ENCODE measurements at places on chromosomes 7 and 10.

- DNase-seq, result no peak
Measured at GRCh38 chr10:62655337-62655994, 149.1 kb upstream of the ADO start.

DNA sequence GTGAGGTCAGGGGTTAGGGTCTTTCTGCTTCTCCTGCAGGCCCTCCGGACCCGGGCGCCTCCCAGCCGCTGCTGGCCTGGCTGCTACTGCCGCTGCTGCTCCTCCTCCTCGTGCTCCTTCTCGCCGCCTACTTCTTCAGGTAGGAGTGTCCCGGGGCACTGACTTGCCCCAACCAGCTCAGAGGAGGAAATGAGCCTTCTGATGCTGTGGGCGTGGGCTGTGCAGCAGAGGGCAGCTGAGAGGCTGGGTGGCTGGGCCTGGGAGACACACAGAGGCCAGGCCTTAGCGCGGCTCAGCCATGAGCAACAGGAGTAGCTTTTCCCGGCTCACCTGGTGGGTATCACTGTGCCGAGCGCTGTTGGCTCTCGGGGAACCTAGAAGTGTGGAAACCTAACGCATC, 78.9 kb downstream of the MKI67 start:
- DNase-seq, result no peak

DNA sequence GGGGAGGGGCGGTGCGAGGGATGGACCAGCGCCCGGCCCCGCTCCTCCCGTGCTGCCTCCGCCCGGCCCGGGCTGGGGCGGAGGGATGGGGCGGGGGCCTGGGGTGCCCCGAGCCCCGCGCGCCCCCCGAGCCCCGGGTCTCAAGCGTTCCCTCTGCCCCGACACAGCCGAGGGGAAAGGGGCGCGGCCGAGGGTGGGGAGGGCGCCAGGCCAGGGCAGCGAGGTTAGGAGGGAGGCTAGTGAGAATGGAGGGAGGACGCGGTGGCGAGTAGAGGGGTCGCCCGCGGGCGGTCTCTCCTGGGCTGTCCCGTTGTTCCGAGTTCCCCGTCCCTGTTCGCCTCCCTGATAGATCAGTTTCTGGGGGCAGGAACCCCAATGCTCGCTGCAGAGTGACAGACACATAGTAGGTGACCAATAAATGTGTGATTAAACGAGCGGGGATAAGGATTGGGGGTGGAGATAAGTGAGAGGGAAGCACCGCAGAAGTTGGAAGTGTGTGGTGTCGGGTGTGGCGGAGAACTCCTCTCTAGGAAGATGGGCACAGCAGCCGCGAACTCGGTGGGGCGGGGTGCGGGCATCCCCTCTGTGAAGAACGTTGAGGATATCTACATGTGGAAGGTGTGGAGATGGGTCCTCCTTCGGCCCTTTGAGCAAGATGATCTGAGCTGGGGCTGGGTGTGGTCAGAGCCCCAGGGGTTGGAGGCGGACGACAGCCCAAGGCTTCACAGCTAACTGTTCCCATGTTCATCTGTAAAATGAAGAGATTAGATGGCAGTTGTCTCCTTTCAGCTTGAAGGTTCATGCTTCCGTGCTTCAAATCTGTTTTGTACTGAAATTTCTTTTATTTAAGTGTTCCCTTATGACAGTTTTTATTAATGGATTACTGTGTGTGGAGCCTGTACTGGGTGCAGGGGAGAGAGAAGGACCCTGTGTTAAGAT, 580 bp downstream of the ZNF775 start:
- DNase-seq, result no peak

GRCh38 chr7:74475243-74475986, 21.7 kb downstream of the GTF2IRD1 start:
- DNase-seq, result no peak

- no peak for DNase-seq
Measured at GRCh38 chr10:52048051-52048450, 266.0 kb upstream of the DKK1 start.

DNA sequence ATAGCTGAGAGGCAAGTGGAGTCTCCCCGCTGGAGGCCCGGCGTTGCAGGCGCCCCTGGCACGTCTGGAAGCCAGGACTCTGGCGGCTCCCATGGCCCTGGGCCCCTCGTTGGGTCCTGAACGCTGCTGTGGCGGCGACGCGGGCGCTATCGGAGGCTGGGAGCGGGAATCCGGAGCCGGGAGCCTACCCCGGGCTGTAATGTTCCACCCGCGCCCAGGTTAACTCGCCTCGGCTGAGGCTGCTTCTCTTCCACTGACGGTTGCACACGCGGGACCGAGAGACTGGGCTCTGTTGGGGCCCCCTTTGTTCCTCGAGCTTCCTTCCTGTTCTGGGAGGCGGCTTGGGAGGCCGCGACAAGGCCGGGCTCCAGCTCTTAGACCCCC, 1.3 kb upstream of the HOXA5 start:
- DNase-seq, result no peak

DNA sequence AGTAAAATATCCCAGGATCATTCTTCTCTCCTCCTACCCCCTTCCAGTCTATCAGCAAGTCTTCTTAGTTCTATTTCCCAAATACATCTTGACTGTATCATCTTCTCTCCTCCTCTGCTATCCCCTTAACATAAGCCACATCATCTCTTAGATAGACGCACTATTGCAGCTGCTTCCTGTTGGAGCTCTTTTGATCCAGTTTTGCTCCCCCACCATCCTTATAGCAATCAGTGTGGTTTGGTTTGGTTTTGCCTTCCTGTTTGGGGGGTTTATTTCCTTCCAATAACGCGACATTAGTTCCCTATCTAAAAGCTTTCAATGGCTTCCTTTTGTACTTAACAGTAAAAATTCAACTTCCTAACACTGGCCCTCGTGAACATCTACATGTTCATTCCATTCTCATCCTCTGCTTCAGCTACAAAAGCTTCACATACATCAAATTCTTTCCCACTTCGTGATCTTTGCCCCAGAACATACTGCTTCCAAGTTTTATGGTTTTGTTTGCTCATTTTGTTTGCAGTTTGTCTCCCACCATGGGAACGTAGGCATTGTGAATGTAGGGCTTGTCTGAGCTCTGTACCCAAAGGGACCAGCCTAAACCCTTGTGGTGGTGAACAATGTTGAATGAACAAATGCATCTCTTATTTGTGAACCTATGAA, 33.7 kb upstream of the PLXDC2 start:
- DNase-seq, result no peak

- no peak for DNase-seq
Measured at GRCh38 chr10:119522747-119523426, 19.6 kb downstream of the RGS10 start.

- DNase-seq, result no peak
Measured at GRCh38 chr10:17781856-17782255, 27.3 kb upstream of the MRC1 start.

- DNase-seq, result no peak
Measured at GRCh38 chr7:4135301-4135700, 546.8 kb upstream of the FOXK1 start.
